Spleen (tissue), 13 donors: ENCODE measurements at places on chromosomes 6 and 20. TPM values are rescaled to one million over a fixed set of nuclear protein-coding genes. Genes with fewer than 3 reads are reported as not detected.

DNA sequence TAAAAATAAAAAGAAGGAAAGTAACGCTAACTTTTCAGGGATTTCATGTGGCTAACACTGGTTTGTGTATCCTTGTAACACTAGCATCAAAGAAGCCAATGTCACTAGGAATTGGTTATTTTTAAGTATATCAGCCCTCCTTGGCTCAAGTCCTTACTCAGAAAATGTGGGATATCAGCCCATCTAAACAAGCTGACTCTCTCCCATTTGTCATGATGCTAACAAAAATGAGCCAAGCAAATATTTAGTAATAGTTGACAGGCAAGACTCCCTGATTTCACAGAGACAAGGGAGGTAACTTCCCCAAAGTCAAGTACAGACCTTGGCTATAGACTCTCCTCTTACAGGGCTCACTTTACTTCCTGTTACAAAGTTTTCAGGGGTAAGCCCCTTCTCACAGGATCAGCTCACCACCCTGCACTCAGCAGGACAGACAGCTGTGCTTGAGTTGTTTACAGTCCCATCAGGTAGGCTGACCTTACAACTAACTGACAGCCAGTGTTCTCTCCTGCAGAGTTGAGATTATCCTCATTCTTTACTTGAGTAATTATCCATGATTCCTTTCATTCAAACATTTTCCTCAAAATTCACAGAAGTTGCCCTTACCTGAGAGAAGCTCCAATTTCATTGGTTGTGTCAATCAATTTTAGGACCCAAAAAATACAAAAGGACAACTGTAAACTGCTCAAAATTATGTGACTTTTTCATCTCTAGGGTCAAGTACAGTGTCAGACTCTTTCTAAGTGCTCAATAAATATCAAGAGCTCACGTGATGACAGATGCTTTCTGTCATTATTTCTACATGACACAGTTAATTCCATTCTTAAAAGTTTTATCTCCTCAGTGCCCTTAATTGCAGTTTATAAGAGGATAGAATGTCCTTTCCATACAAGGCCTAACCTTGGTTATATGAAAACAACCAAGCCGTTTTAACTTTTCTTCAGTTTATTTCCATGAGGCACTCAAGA is 38.1 kb upstream of the BMP5 start:
- no peak overlapping the region for H3K4me3 ChIP-seq
- no peak for DNase-seq
- no peaks in the 10 kb centered on the region for H3K36me3 ChIP-seq
- no peaks in the 10 kb centered on the region for H3K27me3 ChIP-seq
- no peak overlapping the region for H3K27ac ChIP-seq

DNA sequence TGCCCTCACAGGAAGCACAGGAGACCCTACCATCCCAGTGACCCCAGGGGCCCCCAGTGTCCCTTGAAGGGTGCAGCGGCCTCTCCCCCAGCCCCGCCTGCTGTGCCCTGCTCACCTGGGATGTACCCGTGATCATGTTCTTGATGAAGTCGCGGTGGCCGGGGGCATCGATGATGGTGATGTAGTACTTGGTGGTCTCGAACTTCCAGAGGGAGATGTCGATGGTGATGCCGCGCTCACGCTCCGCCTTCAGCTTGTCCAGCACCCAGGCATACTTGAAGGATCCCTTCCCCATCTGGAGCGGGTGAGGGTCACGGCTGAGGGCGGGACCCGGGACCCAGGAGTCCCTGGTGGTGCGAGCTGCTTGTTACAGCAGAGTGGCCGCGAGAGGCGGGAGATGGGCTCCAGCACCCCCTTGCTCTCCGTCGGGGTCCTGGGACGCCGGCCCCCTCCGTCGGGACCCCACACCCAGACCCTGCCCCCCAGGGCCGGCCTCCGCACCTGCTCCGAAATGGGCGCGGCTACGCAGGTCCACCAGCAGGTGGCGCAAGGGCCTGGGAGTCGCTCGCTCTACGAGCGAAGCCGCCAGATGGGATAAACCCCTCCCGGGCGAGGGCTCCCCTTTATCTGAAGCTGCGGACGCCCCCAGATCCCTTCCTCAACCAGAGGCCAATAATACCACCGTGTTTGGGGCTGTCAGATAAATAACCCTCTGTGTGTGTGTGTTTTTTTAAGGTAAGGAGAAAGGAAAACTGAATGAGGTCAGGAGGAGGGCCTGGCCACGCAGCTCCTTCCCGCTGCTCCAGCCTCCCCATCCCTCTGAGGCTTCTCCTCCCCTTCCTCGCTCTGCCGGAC is 2.9 kb downstream of the EEF1A2 start:
- peaks cover 31% of the 10 kb centered on the region for H3K27me3 ChIP-seq
- H3K27ac ChIP-seq, result no peak overlapping the region
- H3K4me1 ChIP-seq, result peaks cover 5% of the 10 kb centered on the region
- peak; percentile 94 for DNase-seq
- peak overlapping the region; percentile 21 for H3K4me3 ChIP-seq
- H3K36me3 ChIP-seq, result no peaks in the 10 kb centered on the region

DNA sequence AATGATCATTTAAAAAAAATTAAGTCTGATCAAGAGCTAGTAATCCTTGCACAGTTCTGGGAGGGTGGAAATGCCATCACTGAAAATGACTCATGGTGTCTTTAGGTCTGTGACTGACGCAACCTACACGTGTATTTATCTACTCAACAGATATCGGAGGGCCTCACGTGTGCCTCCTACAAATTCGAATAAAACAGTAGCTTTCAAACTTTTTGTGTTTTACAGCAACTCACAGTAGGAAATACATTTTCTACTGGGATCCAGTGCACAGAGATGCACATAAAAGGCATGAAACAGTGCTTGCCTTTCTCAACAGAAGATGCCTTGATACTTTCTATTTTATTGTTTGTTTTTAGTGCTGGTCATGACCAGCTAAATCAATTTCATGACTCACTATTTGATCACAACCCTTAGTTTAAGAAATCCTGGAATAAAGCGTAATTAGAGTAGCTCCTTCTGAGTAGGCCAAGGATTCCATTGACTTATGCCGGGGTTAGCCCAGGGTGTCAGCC is 210.0 kb upstream of the SNX9 start:
- peaks cover 23% of the 10 kb centered on the region for H3K4me1 ChIP-seq
- H3K27ac ChIP-seq, result no peak overlapping the region
- no peaks in the 10 kb centered on the region for H3K36me3 ChIP-seq
- no peak overlapping the region for H3K4me3 ChIP-seq
- no peaks in the 10 kb centered on the region for H3K27me3 ChIP-seq
- DNase-seq, result no peak

- no peak overlapping the region for H3K27ac ChIP-seq
- H3K27me3 ChIP-seq, result no peaks in the 10 kb centered on the region
- no peaks in the 10 kb centered on the region for H3K36me3 ChIP-seq
- no peaks in the 10 kb centered on the region for H3K4me1 ChIP-seq
- no peak overlapping the region for H3K4me3 ChIP-seq
- no peak for DNase-seq
Observed at GRCh38 chr6:119608994-119609393, 259.4 kb upstream of the MAN1A1 start.

GRCh38 chr6:167341038-167341583 is 16.2 kb downstream of the TTLL2 start:
- DNase-seq, result no peak
- H3K27ac ChIP-seq, result no peak overlapping the region
- H3K27me3 ChIP-seq, result peaks cover 21% of the 10 kb centered on the region
- no peaks in the 10 kb centered on the region for H3K4me1 ChIP-seq
- H3K4me3 ChIP-seq, result no peak overlapping the region
- no peaks in the 10 kb centered on the region for H3K36me3 ChIP-seq

- H3K27me3 ChIP-seq, result no peaks in the 10 kb centered on the region
- DNase-seq, result no peak
- no peaks in the 10 kb centered on the region for H3K4me1 ChIP-seq
- H3K4me3 ChIP-seq, result no peak overlapping the region
- H3K27ac ChIP-seq, result no peak overlapping the region
Observed at GRCh38 chr6:106470316-106470715, 109.8 kb downstream of the CRYBG1 start.

DNA sequence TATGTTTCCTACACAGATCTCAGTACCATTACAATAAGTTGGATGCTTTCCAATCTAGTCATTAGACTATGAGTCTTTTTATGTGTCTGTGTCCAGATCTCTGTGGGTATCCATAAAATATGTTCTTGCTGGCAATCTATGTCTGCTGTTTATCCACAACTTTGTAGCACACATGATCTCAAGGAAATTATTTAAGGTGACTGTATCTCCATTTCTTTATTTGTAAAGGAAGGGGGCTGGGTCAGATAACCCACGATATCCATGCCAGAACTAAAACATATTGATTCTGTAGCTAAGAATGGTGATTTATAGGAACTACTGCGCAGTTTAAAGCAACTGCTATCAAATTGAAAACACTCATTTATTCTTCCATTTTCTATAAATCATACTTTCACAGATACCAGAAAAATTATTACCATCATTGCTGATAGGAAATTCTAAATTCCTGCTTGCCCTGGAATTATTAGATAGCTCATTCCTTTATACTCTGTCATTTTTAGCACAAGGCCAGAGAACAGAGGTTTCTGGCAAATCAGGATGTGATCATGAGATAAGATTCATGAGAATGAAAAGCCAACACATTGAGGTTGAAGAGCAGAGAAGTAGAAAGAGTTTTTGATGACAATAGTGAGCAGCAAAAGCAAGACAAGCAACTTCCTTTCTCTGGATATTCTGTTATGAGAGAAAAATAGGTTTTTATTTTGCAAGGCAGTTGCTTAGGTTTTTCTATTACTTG is 851.4 kb upstream of the CITED2 start:
- H3K27ac ChIP-seq, result peak overlapping the region; percentile 65
- no peaks in the 10 kb centered on the region for H3K4me1 ChIP-seq
- DNase-seq, result no peak

GRCh38 chr6:125781314-125781868 is 9.4 kb upstream of the NCOA7 start:
- DNase-seq, result peak; percentile 76
- H3K36me3 ChIP-seq, result no peaks in the 10 kb centered on the region
- H3K27me3 ChIP-seq, result no peaks in the 10 kb centered on the region
- H3K4me3 ChIP-seq, result peak overlapping the region; percentile 53
- peaks cover 7% of the 10 kb centered on the region for H3K4me1 ChIP-seq

DNA sequence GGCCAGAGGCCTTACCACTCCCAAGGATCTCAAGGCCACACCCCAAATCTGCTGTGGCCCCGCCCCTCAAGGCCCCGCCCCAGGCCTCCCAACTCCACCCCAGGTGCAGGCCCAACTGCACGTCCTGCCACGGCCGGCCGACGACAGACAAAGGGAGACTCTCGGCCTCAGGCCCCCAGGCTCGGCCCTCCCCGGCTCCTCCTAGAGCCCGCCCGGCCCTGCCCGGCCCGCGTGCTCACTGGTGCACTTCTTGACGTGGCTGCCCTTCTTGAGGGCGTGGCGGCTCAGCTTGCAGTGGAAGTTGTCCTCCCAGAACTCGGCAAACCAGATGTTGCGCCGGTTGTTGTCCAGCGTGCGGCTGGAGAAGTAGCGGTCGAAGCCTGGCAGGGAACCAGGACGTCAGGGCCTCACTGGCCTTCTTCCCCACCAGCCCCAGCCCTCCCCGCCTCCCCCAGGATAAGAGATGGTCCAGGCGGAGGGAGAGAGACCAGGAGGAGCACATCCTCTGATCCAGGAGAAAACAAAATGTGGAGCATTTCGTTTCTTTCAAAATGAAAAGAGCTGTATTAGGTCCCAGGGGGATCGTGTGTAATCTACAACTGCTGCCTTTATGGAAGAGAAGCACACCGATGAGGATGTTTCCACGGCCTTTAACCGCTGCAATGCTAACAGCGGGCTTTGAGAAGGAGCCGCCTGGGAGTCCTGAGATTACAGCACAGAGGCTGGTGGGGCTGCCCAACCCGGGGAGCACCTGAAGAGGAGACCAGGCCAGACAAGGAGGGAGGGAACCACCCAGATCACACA is 89.4 kb downstream of the GRM4 start:
- H3K27ac ChIP-seq, result no peak overlapping the region
- peaks cover 5% of the 10 kb centered on the region for H3K4me1 ChIP-seq
- no peak for DNase-seq

PTK7 gene
- polyA plus RNA-seq, result 6.0 TPM

NKAIN2 gene
- 0.17 TPM for polyA plus RNA-seq

C4B gene
- polyA plus RNA-seq, result 66.9 TPM

ISM1 gene
- polyA plus RNA-seq, result 1.6 TPM
